ENCODE measurements at places on chromosomes 1 and 21.

- DNase-seq = no peak
These were observed 5.8 kb downstream of the CDC42BPA start for GRCh38 chr1:227312361-227313025.

DNA sequence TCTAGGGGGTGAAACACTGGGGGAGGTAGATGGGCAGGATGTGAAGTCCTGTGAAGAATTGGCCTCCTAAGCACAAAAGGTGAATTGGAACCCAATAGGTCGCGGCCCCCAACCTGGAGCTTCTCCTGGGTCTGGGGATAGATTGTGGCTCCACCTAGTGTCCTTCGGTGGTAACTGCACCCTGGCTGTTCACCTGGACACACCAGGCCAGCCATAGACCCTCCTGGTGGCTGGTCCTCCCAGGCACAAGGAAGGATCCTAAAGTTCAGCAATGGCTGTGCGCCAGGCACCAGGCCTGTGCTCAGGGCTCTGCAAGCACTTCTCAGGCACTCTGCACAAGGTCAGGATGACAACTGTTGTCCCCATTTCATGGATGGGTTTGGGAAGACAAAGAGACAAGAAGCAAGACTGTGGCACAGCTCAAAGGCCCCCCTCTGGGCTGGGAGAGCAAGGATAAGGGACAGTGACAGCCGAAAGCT is 13.5 kb downstream of the ESPN start:
- DNase-seq = peak; percentile 74

GRCh38 chr21:29176471-29177120 is 46.2 kb downstream of the MAP3K7CL start:
- DNase-seq = no peak

- no peak for DNase-seq
These were observed 30.5 kb downstream of the CCDC185 start for GRCh38 chr1:223423641-223424233.

GRCh38 chr1:179184403-179184802 is 45.1 kb downstream of the ABL2 start:
- DNase-seq = no peak

GRCh38 chr1:27233667-27234048 is 774 bp upstream of the WDTC1 start:
- DNase-seq = peak; percentile 26

DNA sequence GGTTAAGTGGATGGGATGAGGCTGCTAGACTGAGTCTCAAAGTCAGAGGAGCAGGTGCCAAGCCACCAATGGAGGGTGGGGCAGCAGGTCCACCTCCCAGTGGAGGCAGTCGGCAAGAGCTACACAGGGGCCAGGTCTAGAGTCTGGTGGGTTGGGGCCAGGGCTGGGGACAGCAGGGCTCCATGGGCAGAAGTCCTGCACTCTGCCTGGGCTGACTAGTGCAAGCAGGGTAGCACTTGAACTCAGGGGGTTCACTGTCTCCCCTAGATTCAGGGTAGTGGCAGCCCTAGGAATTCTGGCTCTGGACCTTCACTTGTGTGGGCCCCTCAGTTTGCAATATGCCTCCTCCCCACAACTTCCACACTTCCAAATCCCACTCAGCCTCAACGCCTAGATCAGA is 66.2 kb downstream of the SYT6 start:
- DNase-seq = no peak

- DNase-seq = no peak
These were observed 240.9 kb downstream of the KCTD3 start for GRCh38 chr1:215807911-215808436.

- peak; percentile 25 for DNase-seq
These were observed 43.1 kb downstream of the CASZ1 start for GRCh38 chr1:10753299-10753698.
